M059J (cell line): ENCODE measurements at places on chromosomes 6 and 20. TPM values are rescaled to one million over a fixed set of nuclear protein-coding genes. Genes with fewer than 3 reads are reported as not detected.

Gene MYL9
- total RNA-seq, result 29.0 and 39.2 TPM in 2 replicates

Gene SLC4A11
- 0.54 and 1.2 TPM in 2 replicates for total RNA-seq

Gene FAM162B
- total RNA-seq, result not detected in 2 replicates

Gene C6orf52
- total RNA-seq, result 0.32 and 0.44 TPM in 2 replicates

Gene PXDC1
- 75.3 and 89.8 TPM in 2 replicates for total RNA-seq

Gene NTSR1
- 0.07 and 0.54 TPM in 2 replicates for total RNA-seq

Gene C6orf163
- not detected in 2 replicates for total RNA-seq

Gene HDDC2
- 62.9 and 84.3 TPM in 2 replicates for total RNA-seq

Gene E2F3
- 13.0 and 15.8 TPM in 2 replicates for total RNA-seq

Gene PSORS1C1
- 0.15 and 8.3 TPM in 2 replicates for total RNA-seq

Gene BFSP1
- 4.8 and 5.5 TPM in 2 replicates for total RNA-seq

Gene CFAP206
- 2.4 and 2.7 TPM in 2 replicates for total RNA-seq

Gene WFDC5
- not detected in 2 replicates for total RNA-seq
